ENCODE measurements at places on chromosomes 2 and 18. TPM values are rescaled to one million over a fixed set of nuclear protein-coding genes. Genes with fewer than 3 reads are reported as not detected.

- DNase-seq, result no peak
Observed at GRCh38 chr2:126804347-126804746, 94.3 kb upstream of the TEX51 start.

GRCh38 chr2:230205721-230206120, 14.1 kb downstream of the SP110 start:
- DNase-seq, result no peak

GRCh38 chr2:114614592-114614991, 172.2 kb downstream of the DPP10 start:
- no peak for DNase-seq

DNA sequence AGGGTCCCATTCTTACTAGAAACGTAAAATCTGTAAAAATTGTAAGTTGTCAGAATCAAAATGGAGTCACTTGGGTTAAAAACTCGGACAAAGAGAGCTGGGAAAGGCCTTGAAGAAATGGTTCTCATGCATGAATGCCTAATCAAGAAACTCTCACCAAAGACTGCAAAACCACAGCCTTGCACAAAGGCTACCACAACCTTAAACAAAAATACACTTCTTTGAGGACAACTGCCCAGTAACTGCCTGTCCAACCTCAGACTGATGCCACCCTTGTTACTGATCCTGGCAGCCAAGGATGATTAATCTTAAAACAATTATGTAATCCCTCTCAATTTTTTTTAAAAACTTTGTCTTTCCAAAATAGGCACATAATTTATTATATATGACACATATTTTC, 299.3 kb downstream of the CCDC85A start:
- no peak for DNase-seq

DNA sequence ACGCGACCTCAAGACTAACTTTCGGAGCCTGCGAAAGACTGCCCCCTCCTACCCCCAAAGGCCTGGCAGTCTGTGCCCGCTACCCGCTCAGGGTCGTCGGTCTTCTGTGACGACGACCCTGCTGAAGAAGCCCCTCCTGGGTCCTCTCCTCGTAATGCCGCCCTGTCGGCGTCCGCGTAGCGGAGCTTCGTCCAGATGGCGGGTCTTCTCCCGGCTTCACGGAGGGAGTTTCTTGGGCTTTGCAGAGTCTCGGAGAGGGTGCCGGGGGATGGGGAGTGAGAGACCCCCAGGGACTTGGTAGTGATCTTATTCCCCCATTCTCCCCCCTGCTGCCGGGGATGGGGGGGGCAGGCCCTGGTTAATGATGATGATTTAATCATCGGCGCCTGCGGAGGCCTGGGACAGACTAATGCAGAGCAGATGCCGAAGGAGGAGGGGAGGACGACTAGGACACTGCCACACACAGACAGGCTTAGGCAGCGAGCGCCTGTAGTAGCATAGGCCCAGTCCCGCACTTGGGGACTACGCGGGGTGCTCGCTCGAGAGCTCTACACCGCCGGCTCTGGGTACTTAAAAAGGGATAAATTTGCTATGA, 528 bp upstream of the PCGF1 start:
- peak; percentile 58 for DNase-seq

- DNase-seq, result no peak
Observed at GRCh38 chr2:208718828-208719227, 312.2 kb downstream of the PTH2R start.

DNA sequence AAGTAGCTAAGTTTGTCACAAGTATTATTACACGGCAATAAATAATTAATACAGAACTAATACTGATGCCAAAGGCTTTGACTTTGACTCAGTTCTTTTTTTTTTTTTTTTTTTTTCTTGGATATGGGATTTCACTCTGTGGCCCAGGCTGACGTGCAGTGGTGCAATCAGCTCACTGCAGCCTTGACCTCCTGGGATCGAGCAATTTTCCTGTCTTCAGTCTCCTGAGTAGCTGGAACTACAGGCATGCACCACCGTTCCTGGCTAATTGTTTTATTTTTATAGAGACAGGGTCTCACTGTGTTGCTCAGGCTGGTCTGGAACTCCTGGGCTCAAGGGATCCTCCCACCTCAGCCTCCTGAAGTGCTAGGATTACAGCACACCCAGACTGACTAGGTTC, 284.5 kb downstream of the SS18 start:
- DNase-seq, result no peak

DNA sequence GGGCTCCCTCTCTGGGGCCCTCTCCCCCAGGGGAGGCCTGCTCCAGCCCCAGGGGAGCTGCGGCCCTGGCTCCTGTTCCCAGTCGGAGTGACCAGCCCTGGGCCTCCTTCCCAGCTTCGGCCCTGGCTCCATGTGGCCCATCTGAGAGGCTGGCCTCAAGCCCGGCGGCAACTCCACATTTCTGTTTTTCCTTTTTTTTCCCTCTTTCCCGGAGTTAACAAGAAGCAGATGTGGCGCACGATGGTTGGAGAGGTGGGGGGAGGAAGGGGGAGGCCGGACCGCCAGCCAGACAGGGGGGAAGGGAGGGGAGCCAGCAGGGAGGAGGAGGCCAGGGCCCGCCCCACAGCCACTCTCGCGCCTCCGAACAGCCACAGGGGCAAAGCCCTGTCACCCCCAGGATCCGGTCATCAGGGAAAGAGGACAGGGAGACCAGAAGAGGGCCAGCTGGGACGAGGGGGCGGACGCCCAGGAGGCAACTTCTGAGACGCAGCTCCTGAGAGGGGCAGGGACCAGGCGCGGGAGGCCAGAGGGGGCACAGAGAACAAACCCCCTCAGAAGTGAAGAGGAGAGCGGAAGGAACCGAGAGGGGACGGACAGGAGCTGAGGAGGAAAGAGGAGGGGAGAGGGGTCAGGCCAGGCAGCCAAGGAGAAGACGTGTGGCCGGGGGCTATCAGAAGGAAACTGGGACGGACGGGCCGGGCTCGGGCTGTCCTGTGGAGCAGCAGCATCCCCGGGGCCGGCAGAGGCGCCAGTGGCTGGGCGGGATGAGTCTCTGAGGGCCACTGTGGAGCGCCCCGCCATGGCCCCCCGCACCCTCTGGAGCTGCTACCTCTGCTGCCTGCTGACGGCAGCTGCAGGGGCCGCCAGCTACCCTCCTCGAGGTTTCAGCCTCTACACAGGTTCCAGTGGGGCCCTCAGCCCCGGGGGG, at the start of gene EMILIN1:
EMILIN1 (plus strand) TSS at position 349 of the 928 bp plus-strand sequence; CDS start at position 800, 451 bp downstream.
- no peak for DNase-seq

MYOM1 gene
- total RNA-seq, result 0.26 TPM

DSG2 gene
- total RNA-seq, result 42.4 TPM

GALNT1 gene
- 73.2 TPM for total RNA-seq

DSG3 gene
- 0.13 TPM for total RNA-seq

KIF1A gene
- total RNA-seq, result 0.50 TPM

PXDN gene
- total RNA-seq, result 3.1 TPM

GALR1 gene
- not detected for total RNA-seq

DES gene
- 0.13 TPM for total RNA-seq

RNF103 gene
- total RNA-seq, result 13.4 TPM

All from SK-MEL-5 (cell line).